ENCODE measurements at places on chromosomes 3 and 15.

- DNase-seq: peak; percentile 85
These were observed 65.8 kb downstream of the AAGAB start for GRCh38 chr15:67188551-67189218.

DNA sequence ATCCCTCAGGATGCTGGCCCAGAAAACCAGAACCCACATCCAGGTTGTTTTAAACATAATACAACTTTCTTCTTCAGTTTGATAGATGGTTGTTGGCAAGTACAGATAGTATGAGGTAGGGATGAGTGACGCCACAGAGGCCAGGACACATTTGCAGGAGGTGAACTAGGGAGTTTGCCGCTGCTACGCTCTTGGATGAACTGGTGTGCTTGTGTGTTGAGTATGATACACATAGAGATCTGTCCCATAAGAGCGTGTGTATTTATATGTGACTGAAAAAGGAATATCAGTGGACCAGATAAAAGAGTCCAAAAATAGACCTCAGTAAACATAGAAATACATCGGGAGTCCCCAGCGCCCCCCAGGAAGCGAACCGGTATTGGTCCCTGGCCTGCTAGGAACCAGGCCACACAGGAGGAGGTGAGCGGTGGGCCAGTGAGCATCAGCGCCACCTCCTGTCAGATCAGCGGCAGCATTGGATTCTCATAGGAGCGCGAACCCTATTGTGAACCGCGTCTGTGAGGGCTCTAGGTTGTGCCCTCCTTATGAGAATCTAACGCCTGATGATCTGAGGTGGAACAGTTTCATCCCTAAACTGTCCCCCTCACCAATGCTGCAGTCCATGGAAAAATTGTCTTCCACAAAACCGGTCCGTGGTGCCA lies 98.1 kb downstream of the LRRK1 start:
- DNase-seq: no peak

DNA sequence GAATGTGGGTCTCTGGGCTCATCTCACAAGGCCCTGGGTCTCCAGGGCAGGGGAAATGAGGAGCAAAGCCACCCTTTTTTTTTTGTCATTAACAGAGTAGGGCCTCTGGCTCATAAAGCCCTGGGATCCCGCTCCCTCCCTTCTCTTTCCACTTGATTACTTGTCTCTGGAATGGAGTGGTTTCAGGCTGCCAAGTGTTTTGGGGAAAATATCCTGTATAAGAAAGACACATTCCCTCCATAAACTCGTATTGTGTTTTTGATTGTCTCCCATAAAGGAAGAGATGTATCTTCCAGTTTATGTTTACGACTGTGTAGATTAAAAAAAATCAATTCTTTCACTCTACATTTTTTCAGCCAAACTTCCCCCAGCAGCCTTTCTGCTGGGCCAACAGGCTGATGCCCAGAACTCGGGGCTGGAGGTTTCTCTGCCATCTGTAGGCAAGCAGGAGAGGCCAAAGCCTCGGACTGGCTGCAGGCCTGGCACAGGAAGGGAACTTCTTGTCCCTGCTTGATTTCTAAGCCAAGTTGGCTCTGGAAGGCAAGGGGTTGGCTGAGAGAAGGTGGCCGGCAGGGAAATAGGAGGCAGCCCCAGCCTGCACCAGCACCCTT lies 49.4 kb upstream of the INSYN1 start:
- no peak for DNase-seq

GRCh38 chr15:64851503-64851840 lies 9.8 kb downstream of the PLEKHO2 start:
- DNase-seq: peak; percentile 82

- DNase-seq: no peak
These were observed 95.2 kb upstream of the PLCL2 start for GRCh38 chr3:16789344-16790120.

GRCh38 chr3:112013784-112014143 lies 15.0 kb downstream of the TAGLN3 start:
- DNase-seq: no peak

GRCh38 chr3:191244242-191244867 lies 45.3 kb downstream of the OSTN start:
- no peak for DNase-seq

DNA sequence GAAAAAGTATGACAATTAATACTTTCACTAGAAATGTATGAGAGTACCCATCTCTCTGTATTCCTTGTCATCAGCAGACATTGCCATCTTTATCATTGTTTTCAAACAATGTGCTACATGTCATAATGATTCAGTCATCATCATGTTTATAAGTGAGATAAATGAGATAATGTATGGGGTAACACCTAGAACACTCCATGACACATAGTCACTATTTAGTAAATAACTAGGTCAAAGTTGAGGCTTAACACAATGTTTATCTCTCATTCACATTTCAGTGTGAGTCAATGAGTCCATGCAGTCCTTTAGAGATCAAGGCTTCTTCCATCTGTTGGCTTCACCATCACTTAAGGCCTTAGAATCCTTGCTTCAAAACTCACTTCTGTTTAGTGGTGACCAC lies 70.0 kb downstream of the NLGN1 start:
- DNase-seq: no peak

- no peak for DNase-seq
These were observed 171.0 kb downstream of the FNDC3B start for GRCh38 chr3:172210355-172210754.

- DNase-seq: no peak
These were observed 40.6 kb upstream of the USP3 start for GRCh38 chr15:63463793-63464192.

- peak; percentile 36 for DNase-seq
These were observed 284.9 kb upstream of the TBL1XR1 start for GRCh38 chr3:177482048-177482691.

DNA sequence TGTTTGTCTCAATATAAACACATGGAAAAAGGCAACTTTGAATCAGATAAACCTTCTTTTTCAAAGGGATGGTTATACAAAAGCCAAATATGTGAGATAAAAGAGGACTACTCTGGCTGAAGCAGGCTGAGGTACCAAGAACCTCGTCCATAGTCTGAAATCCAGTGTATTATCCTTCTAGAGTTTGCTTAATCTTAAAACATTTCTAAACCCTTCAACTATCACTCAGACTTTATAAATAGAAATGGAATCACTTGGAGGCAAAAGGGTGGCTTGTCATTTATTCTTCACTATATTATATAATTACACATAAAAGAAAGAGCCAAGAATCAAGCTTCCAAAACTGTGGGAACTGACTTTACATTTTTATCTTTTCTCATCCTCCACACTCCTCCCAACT lies 303.6 kb downstream of the PLCL2 start:
- DNase-seq: no peak

DNA sequence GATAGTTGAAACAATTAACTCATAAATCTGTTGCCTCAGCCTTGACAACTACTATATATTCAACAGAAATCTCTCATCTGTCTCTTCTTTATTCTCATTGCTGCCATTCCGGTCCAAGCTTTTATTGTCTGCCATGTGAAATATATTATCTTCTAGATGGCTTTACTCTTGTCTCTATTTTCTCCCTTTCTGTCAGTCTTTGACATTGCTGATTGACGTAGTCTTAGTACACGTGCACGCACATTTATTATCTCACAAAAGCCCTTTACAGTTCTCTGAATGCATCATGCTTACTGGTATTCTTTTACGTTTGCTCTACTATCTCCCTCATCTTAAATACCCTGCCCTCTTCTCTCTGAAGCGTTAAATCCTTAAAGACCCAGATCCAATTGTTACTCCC lies 5.6 kb downstream of the PDIA3 start:
- no peak for DNase-seq

- DNase-seq: no peak
These were observed 78.8 kb upstream of the THBS1 start for GRCh38 chr15:39502082-39502447.

GRCh38 chr3:42036483-42036823 lies 54.7 kb upstream of the TRAK1 start:
- DNase-seq: peak; percentile 15

DNA sequence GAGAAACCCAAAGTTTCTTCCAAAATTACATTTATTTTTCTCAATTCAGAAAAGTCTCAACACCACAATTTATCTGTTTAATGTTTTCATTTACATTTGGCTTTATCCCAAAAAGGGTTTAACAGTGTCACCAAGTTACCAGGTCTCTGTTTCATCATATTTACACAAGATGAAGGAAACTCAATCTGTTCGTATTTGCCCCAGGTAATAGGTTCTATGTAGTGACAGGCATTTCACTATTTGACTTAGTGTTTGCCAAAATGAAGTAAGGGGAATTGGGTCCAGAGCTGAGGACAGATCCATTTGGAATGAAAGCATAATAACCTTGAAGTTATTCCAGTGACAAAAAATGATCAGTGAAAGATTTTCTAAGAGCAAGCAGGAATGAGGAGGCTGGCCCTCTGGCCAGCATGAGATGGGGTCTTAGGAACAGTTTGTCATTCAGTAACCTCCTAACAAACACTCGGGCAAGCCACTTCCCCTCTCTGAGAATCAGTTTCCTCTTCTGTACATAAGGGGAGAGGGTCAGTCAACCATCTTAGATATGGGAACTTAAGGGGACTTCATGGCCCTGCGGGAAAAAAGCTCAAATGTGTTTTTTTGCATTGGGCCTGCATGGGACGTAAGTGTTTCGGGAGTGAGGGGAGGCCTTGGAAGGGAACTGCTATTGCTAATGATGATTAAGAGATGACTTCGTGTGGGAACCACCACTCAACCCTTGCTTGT lies 31.8 kb downstream of the UMPS start:
- no peak for DNase-seq

DNA sequence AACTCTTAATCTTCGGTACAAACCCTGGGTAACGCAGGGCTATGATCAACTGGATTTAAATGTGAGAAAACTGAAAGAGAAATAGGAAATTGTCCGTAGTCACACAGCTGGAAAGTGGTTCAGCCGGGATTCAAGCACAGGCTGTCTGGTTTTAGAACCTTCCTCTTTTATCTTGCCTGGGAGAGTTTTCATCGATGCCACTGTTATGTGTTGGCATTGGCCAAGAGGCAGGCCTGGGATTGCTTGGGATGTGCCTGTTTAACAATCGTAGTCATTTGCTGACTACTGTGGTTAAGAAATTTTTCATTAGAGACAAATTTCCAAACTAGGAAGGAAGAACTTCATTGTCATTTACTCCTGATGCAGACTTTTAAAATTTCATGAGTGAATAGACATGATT lies 4.3 kb downstream of the MCTP2 start:
- no peak for DNase-seq

- DNase-seq: no peak
These were observed 2.8 kb upstream of the HERC1 start for GRCh38 chr15:63836579-63836978.

DNA sequence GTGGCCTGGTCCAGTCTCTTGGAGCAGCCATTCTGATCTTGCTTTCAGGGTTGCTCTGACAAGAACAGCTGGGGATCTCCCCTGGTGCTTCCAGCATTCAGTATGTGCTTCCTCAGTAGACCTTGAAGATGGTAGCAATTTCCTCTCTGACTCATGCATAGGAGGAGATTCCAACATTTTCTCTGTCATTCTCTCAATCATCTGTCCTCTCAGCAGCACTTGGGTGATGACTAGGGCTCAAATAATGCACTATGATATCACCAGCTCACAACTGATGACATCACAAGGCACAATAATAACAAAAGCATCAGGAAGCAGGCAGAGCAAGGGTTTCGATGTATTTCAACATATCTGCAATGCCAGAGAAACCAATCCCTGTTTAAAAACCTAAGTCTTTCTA lies 52.7 kb downstream of the NFKBIZ start:
- no peak for DNase-seq

DNA sequence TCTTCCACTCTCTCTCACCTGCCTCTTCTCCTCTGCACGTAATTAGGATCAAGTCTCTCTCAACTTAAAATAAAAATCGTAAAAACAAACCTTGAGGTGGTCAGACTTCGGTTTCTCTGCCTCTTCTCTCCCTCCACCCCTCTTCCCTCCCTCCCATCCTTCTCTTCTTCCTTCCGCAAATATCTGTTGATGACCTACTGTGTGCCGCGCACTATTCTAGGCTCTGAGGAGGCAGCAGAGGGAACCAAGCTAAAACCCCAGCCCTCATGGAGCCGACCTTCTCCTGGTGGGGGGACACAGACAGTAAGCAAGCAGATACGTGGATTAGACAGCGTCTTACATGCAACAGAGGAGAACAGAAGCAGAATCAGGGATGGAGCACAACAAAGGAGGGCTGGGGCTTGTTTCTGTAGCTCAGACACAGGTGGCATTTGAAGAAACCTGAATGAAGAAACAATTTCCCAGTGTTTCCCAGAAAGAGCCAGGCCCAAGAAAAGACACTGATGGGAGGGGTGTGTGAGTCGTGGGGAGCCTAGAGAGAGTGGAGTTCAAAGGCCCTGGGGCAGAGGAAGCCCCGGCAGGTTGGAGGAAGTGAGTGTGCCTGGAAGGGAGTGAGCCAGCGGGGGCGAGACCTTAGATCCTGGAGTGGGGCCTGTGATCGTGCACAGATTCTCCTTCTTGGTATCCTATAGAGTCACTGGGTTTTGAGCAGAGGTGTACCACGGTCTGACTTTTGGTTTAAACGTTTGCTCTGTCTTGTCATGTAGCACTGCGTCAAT lies 80.5 kb downstream of the TOP2B start:
- no peak for DNase-seq

DNA sequence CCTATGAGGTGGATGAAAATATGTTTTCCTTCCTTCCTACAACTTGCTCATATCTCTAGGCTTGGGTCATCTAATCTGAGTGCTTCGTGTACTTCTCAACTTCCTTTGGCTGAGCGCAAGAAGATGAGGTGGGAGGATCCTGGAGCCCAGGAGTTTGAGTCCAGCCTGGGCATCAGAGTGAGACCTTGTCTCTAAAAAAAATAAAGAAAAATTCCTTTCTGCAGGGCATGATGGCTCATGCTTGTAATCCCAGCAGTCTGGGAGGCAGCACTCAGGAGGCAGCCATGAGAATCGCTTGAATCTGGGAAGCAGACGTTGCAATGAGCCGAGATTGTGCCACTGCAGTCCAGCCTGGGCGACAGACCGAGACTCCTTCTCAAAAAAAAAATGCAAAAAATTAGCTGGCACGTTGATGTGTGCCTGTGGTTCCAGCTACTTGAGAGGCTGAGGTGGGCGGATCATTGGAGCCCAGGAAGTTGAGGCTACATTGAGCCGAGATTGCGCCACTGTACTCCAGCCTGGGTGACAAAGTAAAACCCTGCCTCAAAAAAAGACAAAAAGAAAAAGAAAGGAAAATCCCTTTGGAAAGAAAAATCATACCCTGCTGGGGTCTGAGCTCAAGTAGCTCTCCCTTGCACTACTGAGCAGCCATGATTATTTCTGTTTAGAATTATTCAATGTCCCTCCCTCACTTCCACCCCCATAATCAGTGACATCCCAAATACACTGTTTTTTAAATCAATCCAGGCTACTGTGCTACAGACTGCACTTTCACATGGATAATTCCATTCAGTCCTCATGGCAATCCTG lies 28.0 kb upstream of the RAB11A start:
- no peak for DNase-seq

GRCh38 chr3:37214076-37214475 lies 39.7 kb upstream of the LRRFIP2 start:
- no peak for DNase-seq

GRCh38 chr15:64763874-64764273 lies 11.5 kb downstream of the RBPMS2 start:
- DNase-seq: no peak

All from right lung (tissue), 10 donors.